ENCODE measurements at places on chromosomes 3 and 15. TPM values are rescaled to one million over a fixed set of nuclear protein-coding genes. Genes with fewer than 3 reads are reported as not detected.

- no peak for DNase-seq
Measured at GRCh38 chr3:31102196-31102879, 207.9 kb upstream of the GADL1 start.

- no peak for DNase-seq
Measured at GRCh38 chr3:128667641-128668040, 17.0 kb upstream of the RPN1 start.

- peak; percentile 70 for DNase-seq
Measured at GRCh38 chr3:183306798-183307671, 54.0 kb downstream of the B3GNT5 start.

GRCh38 chr3:162170581-162170980 lies 674.0 kb downstream of the OTOL1 start:
- no peak for DNase-seq

DNA sequence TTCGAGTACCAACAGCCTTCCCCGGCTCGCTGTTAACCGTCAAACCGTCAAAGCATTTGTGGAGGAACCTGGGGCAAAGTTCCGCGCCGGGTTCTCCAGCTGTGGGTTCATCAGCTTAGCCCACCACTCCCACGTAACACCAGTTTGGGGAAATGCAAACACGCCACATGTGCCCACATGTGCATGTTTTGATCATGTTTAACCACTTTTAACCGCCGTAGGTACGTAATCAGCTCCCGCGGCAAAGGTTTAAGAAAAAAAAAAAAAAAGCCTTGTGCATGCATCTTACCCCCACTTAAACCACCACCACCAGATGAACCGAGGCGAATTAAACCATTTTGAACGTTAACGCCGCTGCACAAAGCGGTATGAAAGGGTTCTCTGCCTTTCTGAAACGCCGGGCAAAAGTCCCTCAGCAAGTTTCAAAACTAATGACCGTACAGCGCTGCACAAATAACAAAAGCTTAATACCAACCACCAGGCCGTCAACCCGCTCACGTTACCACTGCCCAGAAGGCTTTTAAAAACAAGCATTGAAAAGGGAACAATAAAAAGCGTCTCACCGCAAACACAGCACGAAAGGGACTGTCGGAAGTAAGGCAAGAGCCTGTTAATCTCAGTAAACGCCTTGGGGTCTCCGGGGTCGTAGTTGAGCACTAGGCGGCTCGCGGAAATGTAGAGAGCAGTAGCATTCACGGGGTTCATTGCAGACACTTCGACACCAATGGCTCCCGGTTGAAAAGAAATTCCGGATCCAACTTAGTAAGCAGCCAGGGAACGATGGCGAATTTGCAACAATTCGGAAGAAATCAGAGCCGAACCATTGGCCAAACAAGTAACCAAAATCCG lies 1.5 kb downstream of the MSL2 start:
- DNase-seq, result peak; percentile 36

DNA sequence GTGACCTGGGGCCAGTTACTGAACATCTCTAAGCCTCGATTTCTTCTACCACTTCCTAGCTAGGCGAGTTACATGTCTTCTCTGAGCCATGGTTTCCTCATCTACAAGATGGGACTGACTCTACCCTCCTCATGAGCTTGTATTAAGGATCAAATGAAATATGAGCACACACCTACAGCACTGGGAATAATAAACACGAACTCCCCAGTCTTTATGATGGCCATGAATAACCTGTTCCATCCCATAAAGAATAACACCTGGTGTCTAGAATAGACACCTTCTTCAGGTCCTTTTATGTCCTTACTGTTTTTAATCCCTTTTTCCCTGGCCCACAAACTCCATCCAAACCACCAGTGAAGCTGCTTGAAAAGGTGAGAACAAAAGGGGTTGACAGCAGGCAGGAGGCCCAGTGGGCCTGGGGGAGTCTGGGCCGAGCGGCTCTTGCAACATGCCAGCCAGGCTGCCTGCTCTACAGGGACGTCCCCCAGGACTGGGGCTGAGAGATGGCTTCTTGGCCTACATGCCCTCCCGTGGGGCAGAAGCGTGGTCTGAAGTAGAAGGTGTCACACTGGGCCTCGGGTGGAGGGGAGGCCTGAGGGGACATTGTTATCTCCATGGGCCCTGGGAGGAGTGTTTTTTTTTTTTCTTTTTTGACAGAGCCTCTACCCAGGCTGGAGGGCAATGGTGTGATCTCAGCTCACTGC lies 178.2 kb downstream of the RAB11A start:
- no peak for DNase-seq

DNA sequence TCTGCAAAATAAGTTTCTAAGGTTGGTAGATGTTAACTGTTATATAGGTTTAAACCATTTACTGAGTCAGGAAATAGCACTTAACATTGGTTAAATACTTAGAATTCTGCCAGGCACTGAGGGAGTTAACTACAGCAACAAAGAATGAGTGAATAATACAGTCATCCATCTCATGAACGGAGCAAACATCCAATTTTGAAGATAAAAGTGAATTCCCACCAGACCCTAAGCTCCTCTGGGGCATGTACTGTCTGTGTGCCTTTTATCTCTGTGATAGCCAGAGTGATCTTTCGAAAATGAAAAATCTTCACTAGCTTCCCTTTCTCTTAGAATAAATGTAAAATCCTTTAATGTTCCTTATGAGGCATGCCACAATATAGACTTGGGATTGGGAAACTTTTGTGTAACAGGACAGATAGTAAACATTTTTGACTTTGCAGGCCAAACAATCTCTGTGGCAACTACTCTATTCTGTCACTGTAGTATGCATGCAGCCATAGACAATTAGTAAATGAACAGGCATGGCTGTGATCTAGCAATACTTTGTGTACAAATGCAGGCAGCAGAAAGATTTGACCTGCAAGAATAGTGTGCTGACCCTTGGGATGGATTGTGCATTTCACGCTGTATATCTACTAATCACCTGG lies 294.5 kb upstream of the LMCD1 start:
- no peak for DNase-seq

DNA sequence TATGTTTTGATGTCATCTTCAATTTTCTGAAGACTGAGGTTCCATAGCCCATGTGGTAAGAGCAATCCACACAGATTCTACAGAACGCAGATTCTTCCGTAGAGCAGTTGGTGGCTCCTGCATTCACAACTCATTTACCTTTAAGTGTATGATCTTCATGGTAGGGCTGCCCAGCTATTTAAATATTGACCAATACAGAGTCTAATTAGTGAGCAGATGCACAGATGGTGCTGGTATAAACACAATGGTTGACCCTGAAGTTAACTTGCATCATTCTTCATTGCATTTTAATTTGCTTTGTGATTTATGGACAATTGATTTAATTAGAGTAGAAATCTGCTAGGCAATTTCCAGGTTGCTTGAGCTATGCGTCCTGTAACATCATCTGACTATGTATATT lies 269.2 kb downstream of the SQOR start:
- DNase-seq, result no peak

DNA sequence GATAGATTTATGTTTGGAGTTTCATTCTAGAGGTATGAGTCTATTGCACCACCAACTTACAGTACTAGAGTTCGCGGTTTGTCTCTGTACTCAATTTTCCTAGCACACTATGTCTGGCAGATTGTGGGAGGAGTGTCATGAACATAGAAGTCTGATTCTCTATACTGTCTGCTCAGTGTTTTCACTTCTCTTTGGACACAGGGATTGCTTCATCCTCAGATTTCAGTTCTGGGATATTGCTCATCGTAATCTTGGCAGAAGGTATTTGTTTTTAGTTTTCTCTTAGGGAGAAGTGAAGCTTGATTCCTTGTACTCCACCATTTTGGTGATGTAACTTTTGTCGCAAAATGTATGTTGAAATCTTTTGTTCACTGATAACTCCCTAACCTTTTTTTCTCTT lies 27.8 kb upstream of the AZI2 start:
- DNase-seq, result no peak

GRCh38 chr15:34284937-34285336 lies 52.6 kb downstream of the SLC12A6 start:
- DNase-seq, result no peak

DNA sequence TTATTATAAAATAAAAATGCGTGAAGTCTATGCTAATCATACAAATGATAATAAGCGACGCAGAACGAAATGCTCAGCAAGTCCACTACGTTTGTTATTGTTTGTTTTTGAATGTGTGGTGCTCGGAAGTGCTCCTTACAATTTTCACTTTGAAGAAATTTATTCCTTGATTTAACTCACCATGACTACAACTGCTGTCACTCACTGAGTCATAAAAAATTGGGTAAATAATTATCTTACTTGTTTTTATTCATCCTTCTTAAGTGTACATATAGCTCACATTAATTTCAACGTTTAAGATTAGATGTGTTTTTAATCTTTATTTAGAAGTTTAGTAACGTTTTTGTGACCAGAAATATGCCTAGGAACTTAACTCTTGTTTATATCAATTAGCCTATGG lies 66.7 kb upstream of the NANOGP8 start:
- DNase-seq, result no peak

DNA sequence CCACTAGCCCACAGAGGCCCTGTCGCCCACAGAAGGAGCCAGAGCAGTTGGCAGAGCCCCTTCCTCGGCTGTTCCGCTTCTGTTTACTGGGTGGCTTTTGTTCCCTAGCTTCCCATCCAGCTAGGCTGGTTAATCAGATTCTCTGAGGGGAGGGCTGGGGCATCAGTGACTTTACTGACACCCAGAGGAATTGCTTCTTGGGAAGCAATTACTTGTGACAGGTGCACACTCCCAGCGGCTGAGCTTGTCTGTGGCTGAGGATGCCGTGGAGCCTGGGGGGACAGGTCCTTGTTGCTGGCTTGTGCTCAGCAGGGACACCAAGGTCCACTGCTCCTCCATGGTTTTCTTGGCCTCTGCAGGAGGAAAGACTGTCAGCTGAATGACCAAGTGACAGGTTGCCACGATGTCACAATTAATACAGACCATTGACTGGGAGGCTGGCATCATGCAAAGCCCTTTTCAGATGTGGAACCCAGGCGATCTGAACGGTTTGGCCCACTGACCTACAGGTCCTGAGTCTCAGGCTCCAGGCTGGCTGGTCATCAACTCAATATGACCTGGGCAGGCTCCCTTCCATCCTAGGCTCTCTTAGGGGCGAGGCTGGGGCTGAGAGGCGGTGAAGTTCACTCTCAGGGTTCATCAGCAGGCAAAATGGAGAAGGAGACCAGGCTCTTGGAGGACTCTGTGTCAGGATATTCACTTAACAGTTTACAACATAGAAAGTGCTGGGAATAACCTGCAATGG lies 31.8 kb upstream of the SFMBT1 start:
- DNase-seq, result no peak

GRCh38 chr3:123909785-123910184 lies 25.7 kb upstream of the MYLK start:
- no peak for DNase-seq

DNA sequence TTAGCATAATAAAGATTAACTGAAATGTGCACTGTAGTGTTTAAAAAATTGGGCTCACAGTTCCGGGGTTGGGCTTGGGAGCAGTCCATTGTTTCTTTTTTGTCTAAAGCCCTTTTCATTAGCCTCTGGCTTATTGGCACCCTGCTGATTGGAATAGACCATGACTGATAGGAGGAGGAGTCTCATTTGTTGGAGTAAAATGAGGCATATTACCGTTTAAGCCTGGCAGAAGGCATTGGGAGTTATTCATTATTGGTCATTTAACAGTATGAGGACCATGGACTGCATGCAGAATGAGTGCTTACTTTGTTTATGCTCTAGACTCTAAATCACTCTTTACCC lies 139.0 kb upstream of the CGNL1 start:
- no peak for DNase-seq

GRCh38 chr3:72604328-72604727 lies 243.9 kb downstream of the SHQ1 start:
- DNase-seq, result no peak

DNA sequence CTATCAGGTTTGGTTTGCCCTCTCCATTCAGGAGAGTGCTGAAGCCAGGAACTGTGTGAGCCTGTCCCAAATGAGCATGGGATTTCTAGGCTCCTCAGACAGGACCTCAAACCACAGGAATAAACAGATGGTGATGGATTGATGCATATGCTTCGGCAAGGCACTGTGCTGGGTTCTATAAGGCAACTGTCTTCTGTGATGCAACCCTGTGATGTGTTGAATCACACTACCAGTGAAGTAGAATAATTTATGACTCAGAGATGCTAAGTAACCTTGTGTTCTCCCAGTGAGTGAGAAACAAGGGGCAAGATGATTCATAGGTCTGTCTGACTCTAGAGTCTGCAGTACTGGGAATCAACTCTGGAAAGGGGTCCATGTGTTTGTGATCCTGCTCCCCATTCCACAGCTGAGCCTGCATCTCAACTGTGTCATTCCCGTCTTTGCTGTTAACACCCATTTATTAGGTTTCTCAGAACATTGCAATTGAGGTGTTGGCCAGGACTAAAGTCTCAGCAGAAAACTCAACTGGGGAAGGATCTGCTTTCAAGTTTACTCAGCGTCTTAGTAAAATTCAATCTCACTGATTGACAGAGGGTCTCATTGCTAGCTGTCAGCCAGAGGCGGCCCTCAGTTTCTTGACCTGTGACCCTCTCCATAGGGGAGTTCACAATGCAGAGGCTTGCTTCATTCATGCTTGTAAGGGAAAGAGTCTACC lies 510.1 kb upstream of the CFAP20DC start:
- DNase-seq, result no peak

GRCh38 chr3:144754076-144754783 lies 782.6 kb downstream of the DIPK2A start:
- no peak for DNase-seq

- DNase-seq, result peak; percentile 68
Measured at GRCh38 chr3:46865031-46865507, 1.8 kb upstream of the MYL3 start.

- no peak for DNase-seq
Measured at GRCh38 chr15:63004211-63004610, 38.3 kb upstream of the TPM1 start.

DNA sequence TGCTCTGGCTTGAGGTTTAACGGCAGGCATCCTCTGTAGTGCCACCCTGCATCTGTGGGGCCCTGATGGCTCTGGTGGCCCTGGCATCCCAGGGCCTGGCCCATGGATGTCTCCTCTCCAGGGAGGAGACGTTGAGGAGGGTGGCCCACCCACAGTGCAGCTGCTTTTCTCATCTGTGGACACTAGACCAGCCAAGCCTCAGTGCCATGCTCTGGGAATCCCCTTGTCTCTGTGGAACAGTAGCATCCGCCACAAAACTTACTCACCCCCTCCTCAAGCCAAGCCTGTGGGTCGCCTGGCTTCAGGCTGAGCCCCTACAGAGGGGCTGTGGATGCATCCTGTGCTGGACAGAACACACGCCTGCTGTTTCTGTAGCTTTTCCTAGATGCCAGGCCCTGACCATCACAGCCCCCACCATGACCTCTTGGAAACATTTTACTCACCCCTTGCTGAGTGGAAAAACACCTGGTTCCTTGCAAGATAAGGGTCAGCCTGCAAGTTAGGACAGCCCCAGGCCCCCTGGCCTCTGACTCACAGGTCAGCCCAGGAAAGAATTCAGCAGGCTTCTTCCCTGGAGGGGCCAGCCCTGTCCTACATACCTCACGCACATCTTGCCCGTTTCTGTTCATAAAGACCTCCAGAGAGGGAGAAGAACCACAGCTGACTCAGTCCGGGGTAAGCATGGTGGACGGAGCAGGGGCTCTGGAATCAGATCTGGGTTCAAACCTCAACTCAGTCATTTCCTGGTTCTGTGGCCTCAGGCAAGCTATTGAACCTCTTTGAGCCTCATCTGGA lies 19.0 kb downstream of the PAK6 start:
- DNase-seq, result no peak

- no peak for DNase-seq
Measured at GRCh38 chr3:175585898-175586297, 726.8 kb downstream of the NAALADL2 start.

Gene DGKG
- total RNA-seq, result 65.7 TPM

Gene THPO
- 0.11 TPM for total RNA-seq

Gene TNK2
- 33.2 TPM for total RNA-seq

Gene EPHB1
- total RNA-seq, result 1.3 TPM

Gene LRRC2
- total RNA-seq, result 114 TPM

Gene GUCA1C
- 5.8 TPM for total RNA-seq

Gene CIAO2A
- 71.0 TPM for total RNA-seq

Gene SLITRK3
- total RNA-seq, result not detected
